Activated T-helper 1 cell treated with Interleukin-2 at 50 U/mL for 16 hours (primary cell): ENCODE measurements at places on chromosomes 2 and 18.

- no peak for DNase-seq
Measured at GRCh38 chr18:5546660-5547059, 2.9 kb upstream of the EPB41L3 start.

- no peak for DNase-seq
Measured at GRCh38 chr2:155662224-155662623, 670.3 kb downstream of the NR4A2 start.

DNA sequence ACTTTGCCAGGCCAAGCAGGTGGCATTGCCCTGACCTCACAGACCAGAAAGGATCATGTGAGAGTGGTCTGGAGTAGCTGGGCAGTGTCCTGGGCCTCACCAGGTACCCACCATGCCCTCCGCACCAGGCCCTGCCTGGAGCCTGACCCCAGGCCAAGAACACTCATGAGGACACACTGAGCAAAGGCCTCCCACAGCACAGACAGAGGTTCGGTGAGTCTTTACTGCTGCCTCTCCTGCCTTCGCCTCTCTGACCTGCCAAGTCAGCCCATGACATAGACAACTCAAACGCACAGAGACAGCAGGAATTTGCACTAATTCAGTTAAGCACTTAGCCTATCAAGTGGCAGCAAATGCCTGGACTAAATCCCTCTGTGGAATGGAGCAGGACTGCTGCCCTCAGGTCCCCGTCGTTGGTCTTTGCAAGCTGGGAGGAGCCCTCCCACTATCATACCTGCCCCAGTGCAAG is 62.5 kb downstream of the RHOB start:
- DNase-seq: no peak

GRCh38 chr2:117212562-117212961 is 601.9 kb upstream of the DDX18 start:
- DNase-seq: no peak

GRCh38 chr2:68258851-68259250 is 6.5 kb upstream of the PPP3R1 start:
- DNase-seq: no peak

DNA sequence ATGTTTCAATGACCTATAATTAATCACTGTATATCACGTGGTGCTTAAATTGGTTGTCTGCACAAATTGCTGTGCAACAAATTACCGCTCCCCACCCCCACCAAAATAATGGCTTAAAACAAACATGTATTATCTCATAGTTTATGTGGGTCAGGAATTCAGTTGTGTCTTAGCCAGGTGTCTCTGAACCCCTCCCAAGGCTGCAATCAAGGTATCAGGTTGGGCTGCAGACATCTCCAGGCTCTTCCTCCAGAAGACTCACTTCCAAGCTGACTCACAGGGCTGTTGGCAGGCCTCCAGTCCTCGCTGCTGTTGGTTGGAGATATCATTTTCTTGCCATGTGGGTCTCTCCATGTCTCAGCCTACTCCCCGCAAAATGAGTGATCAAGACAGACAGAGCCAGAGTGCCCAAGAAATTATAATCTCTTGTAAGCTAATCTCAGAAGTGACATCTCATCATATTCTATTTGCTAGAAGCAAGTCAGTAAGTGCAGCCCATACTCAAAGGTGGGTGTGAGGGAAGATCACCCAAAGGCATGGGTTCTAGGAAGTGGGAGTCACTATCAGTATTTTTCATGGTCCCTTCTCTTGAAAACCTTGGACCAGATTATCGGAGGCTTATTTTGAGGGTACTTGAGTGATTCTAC is 38.4 kb downstream of the SPC25 start:
- DNase-seq: no peak

DNA sequence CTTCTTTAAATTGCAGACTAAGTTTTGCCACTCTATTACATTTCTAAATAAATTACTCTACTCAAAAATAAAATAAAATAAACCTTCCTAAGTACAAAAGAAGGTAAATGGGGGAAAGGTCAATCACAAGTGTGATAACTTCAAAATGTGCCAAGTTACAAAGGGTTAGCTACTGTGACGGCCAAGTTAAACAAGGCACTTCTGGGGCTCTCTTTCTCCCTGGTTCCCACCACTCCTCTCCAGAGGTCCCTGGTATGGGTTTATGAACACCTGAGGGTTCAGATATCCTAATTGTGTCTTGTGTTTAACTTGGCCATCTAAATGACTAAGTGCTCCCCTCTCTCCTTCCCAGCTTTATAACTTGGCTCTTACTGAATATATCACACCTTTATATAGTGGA is 5.4 kb downstream of the ZNF521 start:
- DNase-seq: no peak

DNA sequence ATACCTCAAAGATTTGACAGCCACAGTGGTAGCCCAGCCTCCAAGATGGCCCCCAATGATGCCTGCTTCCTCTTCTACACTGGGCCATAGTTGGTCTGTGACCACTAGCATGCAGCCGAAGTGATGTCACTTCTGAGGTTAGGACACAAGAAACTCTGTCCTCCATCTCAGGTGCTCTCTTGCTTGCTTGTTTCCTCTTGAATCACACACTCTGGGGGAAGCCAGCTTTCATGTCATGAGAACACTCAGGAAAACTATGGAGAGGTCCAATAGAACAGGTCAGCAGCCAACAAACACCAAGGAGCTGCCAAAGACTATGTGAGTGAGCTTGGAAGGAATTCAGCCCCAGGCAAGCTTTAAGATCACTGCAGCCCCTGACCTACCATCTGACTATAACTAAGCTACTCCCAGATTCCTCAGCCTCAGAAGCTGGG is 3.3 kb upstream of the ADAM17 start:
- no peak for DNase-seq

DNA sequence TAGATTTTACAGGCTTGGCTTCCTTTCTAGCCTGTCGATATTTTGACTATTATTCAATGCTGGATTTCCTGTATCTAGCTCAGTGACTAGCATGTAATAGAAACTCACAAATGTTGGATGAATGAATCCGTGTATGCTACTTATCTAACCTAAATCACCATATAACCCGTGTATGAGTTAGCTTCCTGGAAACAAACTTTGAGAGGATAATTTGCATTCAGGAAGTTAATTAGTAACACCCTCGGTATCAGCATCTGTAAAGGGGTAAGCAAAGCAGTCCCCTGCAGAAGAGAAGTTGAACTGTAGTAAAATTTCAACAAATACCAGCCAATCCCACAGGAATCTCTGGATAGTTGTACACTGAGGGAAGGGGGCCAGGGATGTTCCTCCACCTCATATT is 269.4 kb upstream of the LRATD1 start:
- no peak for DNase-seq

GRCh38 chr2:213422211-213422610 is 137.9 kb downstream of the SPAG16 start:
- no peak for DNase-seq

DNA sequence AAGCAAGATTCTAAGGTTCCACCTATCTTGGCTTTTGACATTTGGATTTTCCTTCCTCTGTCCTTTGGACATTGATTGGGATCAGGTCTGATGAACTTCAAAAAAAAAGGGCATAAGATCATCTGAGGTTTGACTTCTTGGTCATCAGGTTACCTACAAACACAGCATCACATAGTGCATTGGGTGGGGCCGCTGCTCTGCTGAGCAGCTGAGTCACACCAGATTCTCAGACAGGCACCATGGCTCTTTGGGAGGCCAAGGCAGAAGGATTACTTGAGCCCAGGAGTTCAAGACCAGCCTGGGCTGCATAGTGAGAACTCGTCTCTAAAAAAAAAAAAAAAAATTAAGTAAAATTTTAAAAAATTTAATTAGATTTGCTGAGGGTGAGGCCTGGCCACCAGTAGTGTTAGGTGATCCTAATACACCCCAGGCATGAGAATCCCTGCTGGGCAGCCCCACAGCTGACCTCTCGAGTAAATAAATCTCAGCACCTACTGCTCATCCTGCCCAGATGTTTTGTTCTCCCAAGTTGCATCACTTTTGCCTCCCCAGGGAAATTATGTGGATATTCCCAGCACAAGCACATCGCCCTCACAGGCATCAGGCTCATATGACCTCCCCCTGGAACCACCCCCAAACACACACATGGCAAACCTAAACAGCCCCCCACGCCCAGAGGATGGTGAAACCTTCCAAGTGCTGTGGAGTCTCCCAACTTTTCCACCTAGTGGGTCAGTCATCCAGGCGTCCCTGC is 5.3 kb downstream of the MLPH start:
- no peak for DNase-seq

DNA sequence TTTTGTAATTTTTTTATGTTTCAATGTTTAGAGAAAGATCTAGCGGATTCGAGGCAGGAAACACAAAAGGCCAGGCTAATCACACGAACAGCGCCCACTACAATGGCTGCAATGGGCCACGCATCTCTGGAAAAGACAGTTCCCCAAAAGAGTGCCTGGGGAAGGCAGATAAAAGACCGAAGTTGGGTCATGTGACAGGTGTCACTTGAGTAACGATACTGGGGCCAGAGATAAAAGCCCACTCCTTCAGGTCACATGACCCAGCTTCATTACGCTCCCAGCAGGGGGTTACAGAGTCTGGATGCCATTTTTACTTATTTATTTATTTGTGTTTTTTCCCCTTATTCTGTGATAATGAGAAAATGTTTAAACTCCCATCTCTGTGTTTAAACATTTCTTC is 95.4 kb downstream of the CDK15 start:
- no peak for DNase-seq

GRCh38 chr2:208315081-208315788 is 49.2 kb downstream of the PIKFYVE start:
- no peak for DNase-seq

- no peak for DNase-seq
Measured at GRCh38 chr2:120831891-120832290, 96.2 kb downstream of the GLI2 start.

DNA sequence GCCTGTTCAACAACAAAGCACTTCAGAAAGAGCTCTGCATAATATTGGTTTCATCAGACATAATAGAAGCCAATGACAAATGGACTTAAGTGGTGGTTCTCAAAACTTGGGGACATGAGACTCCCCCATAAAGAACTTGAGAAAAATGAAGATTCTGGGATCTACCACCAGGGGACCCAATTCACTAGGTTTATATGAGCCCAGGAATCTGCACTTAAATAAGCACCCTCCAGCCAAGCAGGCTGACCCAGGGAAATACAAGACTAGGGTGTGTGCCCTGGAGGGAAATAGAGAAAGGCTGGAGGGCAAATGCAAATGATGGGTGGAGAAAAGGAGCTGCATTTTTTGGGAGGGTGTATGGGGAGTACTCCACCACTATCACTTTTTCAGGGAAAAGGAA is 52.5 kb downstream of the SATB2 start:
- no peak for DNase-seq

- DNase-seq: no peak
Measured at GRCh38 chr18:6837904-6838303, 108.4 kb downstream of the ARHGAP28 start.

DNA sequence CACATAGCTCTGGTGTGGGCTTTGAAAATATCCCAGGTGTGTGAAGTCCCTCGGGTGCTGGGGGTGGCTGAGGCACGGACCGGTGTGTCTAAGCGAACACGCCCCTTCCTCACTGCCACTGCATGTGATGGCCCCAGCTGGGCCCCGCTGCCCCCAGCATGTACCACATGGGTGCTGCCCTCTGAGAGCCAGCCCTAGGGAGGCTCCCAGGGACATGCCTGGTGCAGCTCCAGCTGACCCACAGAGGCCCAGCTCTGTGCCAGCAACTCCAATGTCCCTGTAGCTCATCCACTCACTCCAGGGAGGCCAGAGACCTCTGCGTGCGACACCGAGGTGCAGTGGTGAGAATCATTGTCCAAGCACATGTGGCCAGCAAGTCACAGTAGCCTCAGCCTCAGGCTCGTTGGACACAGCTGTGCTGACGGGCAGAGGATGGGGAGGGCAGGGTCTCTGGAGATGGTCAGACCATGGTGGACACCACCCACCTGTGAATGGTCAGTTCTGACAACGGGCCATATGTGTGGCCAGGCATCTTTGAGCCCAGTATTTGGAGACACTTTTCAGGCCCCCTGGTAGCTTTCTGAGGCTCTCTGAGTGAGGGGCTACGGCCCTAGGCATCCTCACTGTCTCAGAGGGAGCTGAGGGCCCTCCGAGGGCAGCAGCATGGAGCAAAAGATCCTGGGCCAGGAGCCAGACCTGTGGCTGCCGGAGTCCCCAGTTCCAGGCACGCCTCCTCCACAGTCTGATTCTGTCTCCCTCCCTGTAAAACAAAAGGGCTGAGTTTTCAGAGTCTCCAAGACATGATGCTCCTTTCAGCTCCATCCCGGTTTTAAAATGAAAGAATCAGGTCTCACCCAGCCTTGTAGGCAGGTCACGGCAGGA is 220.7 kb downstream of the NDUFA10 start:
- DNase-seq: no peak

DNA sequence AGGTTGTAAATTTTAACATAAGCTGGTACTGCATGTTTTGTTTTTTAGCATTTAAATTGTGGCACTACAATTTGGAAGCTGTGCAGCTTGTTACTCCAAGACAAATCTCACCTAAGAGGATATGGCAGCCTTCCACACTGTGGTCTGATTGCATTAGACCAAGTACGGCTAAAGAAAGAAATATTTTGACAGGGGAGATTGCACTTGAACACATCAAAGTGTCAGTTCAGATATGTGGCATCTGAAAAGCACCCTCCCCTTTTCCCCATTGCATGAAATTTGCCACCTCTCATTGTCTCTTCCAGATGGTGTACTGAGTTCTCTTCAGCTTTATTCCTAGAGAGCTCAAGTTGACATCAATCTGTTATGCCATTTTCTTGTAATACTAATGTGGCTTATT is 295.9 kb downstream of the ERBB4 start:
- DNase-seq: no peak

DNA sequence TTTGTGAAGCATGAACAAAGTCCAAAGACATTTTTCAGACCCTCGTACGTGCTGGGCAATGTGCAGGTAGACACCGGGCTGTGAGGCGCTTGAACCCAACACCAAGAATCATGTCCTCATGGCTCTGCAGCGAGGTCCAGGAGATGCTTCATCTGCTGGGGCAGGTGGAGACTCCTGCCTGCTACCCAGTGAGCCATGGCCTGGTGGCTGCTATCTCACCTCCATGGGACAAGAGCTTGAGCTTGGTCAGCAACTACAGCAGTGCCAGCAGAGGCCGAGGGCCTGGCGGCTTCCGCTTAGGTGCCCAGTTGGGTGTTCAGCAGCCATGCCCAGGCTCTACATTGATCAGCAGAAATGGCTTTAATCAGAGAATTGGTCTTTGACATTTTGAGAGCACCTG is 281.0 kb upstream of the HS6ST1 start:
- no peak for DNase-seq

GRCh38 chr2:69340101-69340775 is 46.8 kb downstream of the GFPT1 start:
- DNase-seq: no peak

GRCh38 chr2:152475982-152476381 is 141.0 kb downstream of the FMNL2 start:
- DNase-seq: no peak

DNA sequence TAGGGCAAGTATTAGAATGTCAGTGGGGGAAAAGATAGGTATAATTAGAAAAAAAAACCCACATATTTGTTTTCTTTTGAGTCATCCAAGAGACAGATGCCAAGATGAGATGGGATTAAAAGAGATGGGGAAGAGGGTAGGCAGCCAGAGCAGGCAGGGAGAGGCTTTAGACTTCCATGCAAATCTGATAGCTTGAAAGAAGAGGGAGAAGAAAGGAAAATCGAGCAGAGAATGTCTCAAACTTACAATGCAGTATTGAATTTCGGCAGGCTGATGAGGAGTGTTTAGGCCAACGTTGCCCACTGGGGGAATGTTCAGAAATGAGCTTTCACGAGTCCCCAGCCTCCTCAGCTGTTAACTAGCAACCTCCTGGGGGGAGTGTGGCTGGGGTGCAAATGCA is 91.3 kb downstream of the SPATS2L start:
- no peak for DNase-seq

GRCh38 chr18:61893309-61893970 is 633 bp upstream of the RNF152 start:
- DNase-seq: peak; percentile 0

- DNase-seq: no peak
Measured at GRCh38 chr2:70214953-70215549, 24.2 kb upstream of the C2orf42 start.
